ENCODE measurements at places on chromosomes 1 and 21. TPM values are rescaled to one million over a fixed set of nuclear protein-coding genes. Genes with fewer than 3 reads are reported as not detected.

Gene LMOD1
- total RNA-seq = not detected

Gene TMPRSS3
- not detected for total RNA-seq

Gene GJB4
- total RNA-seq = not detected

Gene OVAAL
- total RNA-seq = 2.4 TPM

Gene EFNA4
- 11.0 TPM for total RNA-seq

Gene GPR61
- not detected for total RNA-seq

DNA sequence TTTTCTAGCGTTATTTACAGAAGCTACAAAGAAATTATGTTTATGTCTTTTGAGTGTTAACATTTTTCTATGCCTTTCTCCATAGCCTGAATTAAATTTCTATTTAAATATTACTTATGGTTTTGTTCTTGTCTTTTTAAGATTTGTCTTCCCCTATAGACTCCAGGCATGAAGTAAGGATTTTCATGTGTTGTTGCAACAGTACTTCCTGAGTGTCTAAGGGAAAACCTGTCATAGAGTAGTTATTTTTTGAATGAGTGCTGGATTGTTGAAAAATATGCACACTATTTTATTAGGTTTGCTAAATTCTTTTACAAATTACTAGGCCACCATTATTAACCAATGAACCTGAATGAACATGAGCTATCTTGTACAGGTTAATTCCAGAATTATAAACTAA is 27.1 kb downstream of the SAMSN1 start:
- DNase-seq = no peak

GRCh38 chr1:153646672-153647345 is 11.7 kb upstream of the SNAPIN start:
- DNase-seq = no peak

Measured in HT1080 (cell line).